ENCODE measurements at places on chromosomes 5 and 9.

DNA sequence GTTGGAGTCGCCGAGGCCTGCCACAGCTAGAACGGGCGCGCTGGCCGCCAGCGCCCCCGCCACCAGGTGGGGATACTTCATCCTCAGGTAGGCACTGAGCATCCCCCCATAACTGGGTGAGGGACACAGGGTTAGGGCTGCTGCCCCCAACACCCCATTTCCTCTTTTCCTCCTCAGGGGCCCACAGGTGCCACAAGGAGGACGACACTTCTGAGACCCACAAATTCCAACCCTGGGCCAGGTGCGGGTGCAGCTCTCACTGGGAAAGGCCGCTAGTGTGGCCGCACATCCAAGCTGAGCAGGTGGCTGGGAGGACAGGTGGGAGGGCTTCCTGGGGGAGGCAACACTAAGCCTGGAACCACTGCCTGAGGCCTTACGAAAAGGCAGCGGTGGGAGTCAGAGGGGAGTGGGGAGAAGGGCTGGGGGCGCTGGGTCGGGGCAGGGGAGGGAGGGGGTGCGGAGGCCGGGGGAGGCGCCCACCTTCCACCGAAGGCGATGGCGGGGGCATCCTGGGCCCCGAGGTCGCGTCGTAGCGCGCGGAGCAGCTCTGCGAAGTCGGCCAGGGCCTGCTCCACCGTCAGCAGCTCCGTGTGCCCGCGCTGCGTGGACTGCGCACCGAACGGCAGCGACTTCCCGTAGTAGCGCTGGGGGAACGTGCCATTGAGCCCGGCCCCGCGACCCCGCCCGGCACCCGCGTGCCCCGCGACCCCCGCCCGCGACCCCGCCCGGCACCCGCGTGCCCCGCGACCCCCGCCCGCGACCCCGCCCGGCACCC is 961 bp downstream of the DPP7 start:
- no peak for DNase-seq

DNA sequence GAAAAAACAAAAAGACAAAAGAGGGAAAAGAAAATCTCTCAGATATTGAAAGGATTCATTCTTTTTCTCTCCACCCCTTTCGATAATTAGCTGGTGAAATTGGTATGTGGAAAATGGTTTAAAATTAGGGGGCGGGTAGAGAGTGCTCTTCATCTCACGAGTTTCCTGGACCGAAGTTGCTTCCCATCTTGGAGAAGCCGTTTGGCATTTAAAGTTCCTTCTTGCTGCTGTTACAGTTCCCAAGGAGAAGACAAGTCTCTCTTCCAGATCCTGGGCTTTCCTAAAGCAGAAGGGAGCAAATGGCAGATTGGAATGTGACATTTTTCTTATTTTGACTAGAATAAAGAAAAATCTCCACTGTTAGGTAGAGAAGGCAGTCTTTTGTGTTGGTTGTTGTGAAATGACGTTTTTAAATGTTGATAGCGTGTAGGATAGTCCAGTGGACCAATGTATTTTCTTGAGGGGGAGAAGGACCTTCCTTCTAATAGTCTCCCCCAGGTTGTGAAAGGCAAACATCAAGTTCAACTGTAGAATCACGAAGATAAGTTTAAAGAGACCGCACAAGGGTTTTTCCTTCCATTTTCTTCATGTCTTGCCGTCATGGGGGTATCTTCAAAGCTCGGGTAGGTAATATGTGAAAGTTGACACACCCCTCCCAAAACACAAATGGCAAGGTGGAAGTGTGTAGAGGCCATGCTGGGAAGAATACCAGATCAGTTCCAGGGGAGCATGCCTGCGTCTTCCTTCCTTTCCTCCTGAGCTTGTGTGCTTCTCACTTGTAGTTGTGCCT is 77.5 kb downstream of the EHMT1 start:
- DNase-seq: no peak

GRCh38 chr5:111695991-111696390 is 61.0 kb downstream of the NREP start:
- DNase-seq: no peak

- DNase-seq: no peak
Observed at GRCh38 chr5:13814301-13814700, 130.2 kb downstream of the DNAH5 start.

DNA sequence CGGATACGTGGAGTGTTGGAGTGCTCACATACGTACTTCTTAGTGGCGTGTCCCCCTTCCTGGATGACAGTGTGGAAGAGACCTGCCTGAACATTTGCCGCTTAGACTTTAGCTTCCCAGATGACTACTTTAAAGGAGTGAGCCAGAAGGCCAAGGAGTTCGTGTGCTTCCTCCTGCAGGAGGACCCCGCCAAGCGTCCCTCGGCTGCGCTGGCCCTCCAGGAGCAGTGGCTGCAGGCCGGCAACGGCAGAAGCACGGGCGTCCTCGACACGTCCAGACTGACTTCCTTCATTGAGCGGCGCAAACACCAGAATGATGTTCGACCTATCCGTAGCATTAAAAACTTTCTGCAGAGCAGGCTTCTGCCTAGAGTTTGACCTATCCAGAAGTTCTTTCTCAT is 73.5 kb upstream of the OTULINL start:
- no peak for DNase-seq

GRCh38 chr5:41587668-41588067 is 77.3 kb upstream of the PLCXD3 start:
- DNase-seq: no peak

DNA sequence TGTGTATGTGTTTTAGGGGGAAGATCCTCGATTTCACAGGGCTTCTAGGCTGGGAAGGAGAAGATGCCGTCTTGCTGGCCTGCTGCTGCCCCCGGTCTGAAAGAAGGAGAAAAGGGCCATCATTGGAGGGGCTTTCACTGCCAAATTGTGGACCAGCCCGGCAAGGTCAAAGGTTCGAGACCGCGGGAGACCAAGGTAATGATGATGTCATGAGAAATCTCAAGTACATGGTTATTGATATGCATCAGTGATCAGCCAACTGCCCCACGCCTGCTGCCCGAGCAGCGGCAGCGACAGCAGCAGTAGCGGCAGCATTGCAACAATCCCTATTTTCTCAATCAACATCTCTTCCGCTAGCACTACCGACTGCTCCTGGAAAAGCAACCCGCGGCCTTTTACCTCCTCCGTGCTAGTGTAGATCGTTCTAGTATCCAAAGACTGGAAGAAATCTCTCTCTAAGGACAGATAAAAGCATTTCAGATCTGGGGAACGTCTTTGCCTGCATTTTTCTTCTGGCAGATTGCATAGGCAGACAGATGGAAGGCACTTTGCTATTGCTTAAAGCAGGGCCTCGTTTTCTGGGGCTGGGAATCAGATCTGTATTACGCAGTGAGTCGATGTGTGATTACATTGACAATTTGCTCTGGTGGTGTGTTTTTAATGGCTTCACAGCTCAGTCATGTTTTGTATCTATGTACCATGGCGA is 215.3 kb downstream of the MEF2C start:
- no peak for DNase-seq

DNA sequence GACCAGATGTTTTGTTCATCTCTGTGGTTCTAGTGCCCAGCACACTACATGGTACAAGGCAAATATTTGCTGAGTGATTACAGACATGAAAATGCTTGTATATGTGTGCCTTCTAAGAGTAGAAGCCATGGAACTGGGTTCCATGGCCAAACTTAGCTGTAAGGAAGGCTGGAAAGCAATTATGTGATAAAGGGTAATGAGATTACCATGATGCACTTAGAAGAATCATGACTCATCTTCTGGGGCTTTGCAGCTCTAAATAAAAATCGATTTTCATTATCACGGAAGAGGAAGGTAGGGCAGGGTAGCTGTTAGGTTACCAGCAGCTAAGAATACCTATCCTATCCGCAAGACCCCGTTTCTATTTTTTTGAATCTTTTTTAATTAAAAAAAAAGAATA is 28.0 kb downstream of the RFK start:
- DNase-seq: no peak

- no peak for DNase-seq
Observed at GRCh38 chr9:88872192-88872946, 118.9 kb upstream of the S1PR3 start.

DNA sequence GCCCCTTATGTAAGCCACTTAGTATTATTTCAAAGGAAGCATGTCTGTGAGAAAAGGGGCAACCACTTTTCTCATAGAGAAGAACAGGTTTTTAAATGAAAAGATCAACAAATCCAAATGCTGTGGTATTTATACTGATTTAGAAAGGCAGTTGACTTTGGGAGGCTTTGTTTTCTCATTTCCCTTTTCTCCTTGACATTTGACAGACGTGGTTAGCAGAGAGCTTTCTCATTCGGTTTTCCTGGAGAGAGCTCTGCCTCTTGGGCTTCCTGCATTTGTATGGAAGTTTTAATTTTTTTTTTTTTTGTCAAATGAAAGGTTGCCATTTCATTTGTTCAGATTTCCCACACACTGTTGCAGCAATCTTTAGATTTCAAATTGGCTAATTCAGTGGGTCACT is 62.5 kb downstream of the EXOSC2 start:
- no peak for DNase-seq
